ENCODE measurements at places on chromosomes 2 and 18. TPM values are rescaled to one million over a fixed set of nuclear protein-coding genes. Genes with fewer than 3 reads are reported as not detected.

SLC5A7 gene
- polyA plus RNA-seq: not detected

DAW1 gene
- not detected for polyA plus RNA-seq

FOXI3 gene
- not detected for polyA plus RNA-seq

TCF23 gene
- polyA plus RNA-seq: not detected

NTSR2 gene
- polyA plus RNA-seq: not detected

VAMP8 gene
- polyA plus RNA-seq: 617 TPM

SPATA3 gene
- polyA plus RNA-seq: not detected

POTEJ gene
- not detected for polyA plus RNA-seq

UBE2E3 gene
- polyA plus RNA-seq: 85.4 TPM

LYG1 gene
- not detected for polyA plus RNA-seq

GPR45 gene
- not detected for polyA plus RNA-seq

IL36RN gene
- not detected for polyA plus RNA-seq

SERPINB3 gene
- not detected for polyA plus RNA-seq

EPAS1 gene
- 0.69 TPM for polyA plus RNA-seq

UBXN2A gene
- polyA plus RNA-seq: 11.3 TPM

FAM210A gene
- 11.4 TPM for polyA plus RNA-seq

MYO5B gene
- polyA plus RNA-seq: 0.04 TPM

SLC19A3 gene
- polyA plus RNA-seq: not detected

STK39 gene
- polyA plus RNA-seq: 11.5 TPM

SLC4A5 gene
- not detected for polyA plus RNA-seq

DOK6 gene
- polyA plus RNA-seq: 0.17 TPM

POTEC gene
- polyA plus RNA-seq: not detected

CROCC2 gene
- polyA plus RNA-seq: not detected

MYO3B gene
- not detected for polyA plus RNA-seq

HOXD13 gene
- not detected for polyA plus RNA-seq

OTOS gene
- not detected for polyA plus RNA-seq

TLX2 gene
- polyA plus RNA-seq: not detected

SP9 gene
- polyA plus RNA-seq: not detected

VIL1 gene
- polyA plus RNA-seq: not detected

ST6GAL2 gene
- not detected for polyA plus RNA-seq

LAMA1 gene
- not detected for polyA plus RNA-seq

PAX3 gene
- not detected for polyA plus RNA-seq

SFTPB gene
- not detected for polyA plus RNA-seq

TRABD2A gene
- not detected for polyA plus RNA-seq

SEMA4F gene
- 6.7 TPM for polyA plus RNA-seq

POTEI gene
- not detected for polyA plus RNA-seq

MYO1B gene
- polyA plus RNA-seq: not detected

NT5C1B gene
- not detected for polyA plus RNA-seq

FAM228A gene
- 0.21 TPM for polyA plus RNA-seq

REG1B gene
- not detected for polyA plus RNA-seq

LINC00305 gene
- not detected for polyA plus RNA-seq

C2orf15 gene
- polyA plus RNA-seq: 0.80 TPM

CYS1 gene
- polyA plus RNA-seq: not detected

GAL3ST2 gene
- not detected for polyA plus RNA-seq

MALL gene
- not detected for polyA plus RNA-seq

SLC14A1 gene
- polyA plus RNA-seq: 5.1 TPM

SAG gene
- not detected for polyA plus RNA-seq
